Endothelial cell (in vitro differentiated cells): ENCODE measurements at places on chromosomes 11 and 22.

DNA sequence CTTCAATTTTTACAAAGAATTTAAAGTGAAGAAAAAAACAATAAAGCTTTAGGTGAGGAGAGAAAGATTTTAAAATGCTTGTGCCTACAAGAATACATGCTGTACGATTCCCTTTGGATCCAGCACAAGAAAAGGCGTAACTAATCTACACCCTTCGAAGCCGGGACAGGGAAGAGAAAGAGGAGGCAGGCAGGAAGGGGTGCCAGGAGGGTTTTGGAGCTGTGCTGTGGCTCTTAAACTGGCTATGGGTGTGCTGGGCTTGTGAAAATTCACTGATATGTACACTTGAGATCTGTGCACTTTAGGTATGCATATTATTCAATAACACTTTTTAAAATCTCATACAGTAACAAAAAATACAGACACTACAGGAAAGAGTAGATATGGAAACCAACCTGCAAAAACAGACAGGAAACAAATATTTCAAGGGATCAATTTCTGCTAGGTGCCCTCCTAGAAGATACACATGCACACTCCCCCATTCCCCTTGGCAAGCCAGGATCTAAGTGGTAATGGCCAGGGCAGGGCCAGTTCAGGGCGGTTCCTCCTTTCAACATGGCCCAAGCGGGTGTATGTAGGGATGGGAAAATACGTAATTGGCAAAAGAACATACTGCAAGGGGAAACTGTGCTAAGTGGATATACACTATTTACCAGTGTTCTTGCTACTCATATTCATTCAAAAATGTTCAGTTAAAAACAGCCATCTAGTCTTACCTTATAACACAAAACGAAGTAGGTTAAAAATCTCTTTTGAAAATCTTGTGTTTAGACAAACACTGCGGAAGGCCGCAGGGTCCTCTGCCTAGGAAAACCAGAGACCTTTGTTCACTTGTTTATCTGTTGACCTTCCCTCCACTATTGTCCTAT lies 54.2 kb downstream of the PACSIN2 start:
- DNase-seq = no peak

DNA sequence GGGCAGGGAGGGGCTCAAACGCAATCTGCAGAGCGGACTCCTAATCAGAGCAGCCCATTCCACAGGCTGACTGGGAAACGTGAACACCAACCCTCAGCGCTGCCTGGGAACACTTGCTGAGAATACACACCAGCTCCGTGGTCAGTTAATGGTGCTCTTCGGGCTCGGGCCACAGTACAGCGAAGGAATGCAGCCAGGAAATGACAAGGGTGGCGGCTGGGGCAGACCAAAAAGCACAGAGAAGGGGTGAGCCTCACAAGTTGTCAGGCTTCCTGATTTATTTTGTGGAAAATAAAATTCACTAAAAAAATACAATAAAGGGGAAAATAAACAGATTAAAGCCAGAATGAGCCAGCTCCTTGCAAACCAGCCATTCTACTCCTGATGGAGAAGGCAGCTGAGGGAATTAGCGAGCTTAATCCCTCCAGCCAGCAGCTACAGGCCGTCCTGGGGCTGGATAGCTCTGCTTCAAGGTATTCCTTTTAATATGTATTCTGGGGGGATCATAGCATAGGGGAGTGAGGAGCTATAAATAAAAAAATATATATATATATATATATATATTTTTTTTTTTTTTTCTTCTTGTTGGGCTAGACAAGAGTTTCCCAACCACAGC lies 165.5 kb upstream of the NTM start:
- no peak for DNase-seq

- DNase-seq = no peak
These were observed 4.8 kb upstream of the NOX4 start for GRCh38 chr11:89495951-89496350.

DNA sequence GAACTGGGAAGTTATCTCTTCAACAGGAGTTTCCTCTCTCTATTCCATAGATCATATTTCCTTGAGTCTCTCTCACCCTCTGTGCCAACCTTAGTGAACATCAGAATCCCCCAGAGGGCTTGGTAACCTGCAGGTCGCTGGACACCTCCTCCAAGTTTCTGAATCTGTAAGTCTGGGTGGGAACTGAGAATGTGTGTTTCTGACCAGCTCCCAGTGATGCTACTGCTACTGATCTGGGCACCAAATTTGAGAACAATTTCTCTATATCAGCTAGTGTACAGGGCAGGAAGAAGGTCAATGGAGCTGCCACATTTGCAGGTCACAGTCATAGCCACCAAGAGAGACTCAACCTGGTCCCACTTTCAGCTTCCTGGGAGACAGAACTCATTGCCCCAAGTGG lies 62.9 kb downstream of the RCN1 start:
- DNase-seq = no peak

DNA sequence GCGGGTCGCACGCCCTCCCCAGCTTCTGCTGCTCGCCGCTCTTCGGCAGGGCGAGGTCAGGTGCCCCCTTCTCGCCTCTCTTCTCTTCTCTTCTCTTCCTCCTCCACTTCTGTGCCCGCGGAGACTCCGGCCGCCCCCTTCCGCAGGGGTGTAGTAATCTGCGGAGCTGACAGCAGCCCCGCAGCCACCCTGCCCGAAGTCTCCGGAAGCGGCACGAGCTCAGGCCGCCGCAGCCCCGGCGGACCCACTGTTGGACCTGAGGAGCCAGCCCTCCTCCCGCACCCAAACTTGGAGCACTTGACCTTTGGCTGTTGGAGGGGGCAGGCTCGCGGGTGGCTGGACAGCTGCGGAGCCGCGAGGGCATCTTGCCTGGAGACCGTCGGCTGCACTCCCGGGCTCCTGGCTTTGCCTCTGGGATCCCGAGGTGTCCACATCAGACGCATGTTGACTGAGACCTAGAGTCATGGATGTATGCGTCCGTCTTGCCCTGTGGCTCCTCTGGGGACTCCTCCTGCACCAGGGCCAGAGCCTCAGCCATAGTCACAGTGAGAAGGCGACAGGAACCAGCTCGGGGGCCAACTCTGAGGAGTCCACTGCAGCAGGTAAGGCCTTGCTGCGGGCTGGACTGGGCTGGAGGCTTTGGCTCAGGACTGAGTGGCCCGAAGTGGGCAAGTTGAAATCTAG lies 486 bp downstream of the STIM1 start:
- DNase-seq = peak; percentile 47

DNA sequence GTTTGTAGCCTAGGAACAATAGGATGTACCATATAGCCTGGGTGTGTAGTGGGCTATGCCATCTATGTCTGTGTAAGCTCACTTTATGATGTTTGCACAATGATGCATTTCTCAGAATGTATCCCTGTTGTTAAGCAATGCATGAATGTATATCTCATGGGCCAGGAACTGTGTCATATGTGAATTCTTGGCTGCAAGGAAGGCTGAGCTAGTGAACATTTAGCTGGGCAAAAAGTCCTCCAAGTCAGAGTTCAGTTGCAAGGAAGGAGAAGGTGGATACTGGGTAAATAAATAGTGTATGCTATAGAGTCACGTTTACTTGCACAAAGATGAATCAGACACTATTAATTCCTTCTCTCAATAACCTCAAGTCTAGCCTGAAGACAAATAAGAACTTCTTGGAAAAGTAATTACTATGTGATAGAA lies 136.1 kb downstream of the EHF start:
- no peak for DNase-seq

DNA sequence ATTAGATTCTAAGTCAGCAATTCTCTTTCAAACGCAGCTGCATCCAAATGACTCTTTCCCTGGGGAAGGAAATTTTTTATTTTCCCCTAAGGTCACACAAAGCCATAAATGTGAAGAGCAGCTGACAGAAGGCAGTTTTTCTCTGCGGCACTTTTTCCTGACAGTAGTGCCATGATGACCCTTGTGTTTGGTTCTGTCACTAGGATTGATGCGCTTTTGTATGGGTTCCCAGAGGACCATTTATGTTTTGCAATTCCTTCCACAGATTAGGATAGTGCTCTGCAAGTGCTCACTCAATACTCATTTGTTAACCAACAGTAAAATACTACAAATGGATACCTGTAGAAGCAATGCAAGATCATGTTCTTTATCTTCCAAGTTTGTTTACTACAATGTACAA lies 359.6 kb upstream of the CTSC start:
- DNase-seq = no peak

- peak; percentile 45 for DNase-seq
These were observed 2.8 kb upstream of the LZTR1 start for GRCh38 chr22:20979243-20979809.

- no peak for DNase-seq
These were observed 113.0 kb downstream of the PTPRJ start for GRCh38 chr11:48093323-48093722.

- peak; percentile 2 for DNase-seq
These were observed 10.1 kb upstream of the MRPL23 start for GRCh38 chr11:1936781-1937615.

DNA sequence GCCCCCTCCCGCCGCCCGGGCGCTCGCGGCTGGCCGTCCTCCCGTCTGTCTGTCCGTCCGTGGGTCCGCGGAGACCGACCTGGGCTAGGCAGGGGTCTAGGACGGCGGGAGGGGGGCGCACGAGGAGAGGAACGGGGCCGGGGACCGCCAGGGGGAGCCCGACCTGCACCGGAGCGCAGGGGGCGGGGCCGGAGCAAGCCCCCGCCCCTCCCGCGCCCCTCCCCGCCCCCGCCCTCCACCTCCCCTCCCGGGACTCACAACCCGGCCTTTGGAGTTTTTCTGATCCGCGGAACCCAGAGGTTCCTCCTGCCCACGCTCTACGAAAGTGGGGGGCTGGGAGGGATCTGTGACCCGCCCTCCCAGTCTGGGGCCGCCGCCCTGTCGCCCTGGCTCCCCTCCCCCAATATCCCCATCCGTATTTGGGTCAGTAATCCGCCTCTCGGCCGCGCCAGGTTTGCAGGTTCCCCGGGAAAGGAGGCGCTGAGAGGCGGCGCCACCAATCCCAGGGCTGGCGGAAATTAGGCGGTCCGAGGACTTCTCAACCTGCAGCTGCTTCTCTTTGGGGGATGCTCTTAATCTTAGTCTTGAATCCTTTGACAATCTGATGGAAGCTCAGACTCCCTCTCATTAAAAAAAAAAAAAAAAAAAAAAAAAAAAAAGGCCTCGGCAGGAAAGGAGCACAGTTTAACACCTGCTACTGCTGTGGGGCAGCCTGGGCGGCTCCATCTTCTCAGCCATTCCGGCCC lies 925 bp upstream of the KCNJ11 start:
- peak; percentile 83 for DNase-seq

GRCh38 chr11:73760135-73760678 lies 667 bp downstream of the RAB6A start:
- DNase-seq = peak; percentile 36

DNA sequence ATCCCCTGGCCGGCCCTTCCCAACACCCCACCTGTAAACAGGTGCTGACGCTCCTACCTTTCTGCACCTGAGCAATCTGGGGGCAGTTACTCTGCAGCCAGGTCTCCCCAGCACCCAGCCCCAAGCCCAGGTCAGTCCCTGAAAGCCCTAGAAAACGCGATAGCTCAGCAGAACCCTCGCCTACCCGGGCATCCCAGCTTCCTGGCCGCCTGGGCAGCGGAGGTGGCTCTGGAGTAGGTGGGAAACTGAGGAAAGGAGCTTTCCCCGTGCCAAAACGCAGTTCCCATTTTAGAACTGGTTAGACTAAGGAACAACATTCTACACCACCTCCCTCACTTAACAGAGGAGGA lies 445 bp downstream of the SYTL2 start:
- DNase-seq = peak; percentile 15

DNA sequence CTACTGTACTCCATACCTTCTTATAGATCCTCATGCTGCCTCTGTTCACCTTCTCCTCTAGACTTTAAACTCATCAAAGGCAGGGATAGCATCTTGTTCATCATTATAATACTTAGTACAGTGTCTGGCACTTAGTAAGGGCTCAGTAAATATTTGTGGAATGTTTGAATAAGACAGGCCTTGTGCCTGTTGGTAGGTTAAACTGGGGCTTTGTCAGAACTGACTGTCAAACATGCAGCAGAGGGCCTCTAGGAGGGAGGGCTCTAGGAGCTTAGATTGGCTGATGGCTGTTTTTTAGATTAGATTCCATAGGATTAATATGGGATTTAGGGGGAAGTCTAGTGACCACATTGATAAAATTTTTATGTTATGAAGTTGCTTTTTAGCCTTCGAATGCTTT lies 70.8 kb downstream of the RNF169 start:
- DNase-seq = no peak

DNA sequence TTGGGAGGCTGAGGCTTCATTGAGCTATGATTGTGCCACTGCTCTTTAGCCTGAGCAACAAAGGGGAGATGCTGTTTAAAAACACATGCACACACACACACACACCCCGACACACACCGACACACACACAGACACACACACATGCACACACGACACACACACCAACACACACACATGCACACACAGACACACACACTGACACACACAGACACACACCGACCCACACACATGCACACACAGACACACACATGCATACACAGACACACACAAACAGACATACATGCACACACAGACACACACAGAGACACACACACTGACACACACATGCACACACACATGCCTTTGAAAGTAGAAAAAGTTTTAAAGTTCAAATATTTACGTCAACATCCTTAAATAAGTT lies 5.5 kb upstream of the LTO1 start:
- no peak for DNase-seq

DNA sequence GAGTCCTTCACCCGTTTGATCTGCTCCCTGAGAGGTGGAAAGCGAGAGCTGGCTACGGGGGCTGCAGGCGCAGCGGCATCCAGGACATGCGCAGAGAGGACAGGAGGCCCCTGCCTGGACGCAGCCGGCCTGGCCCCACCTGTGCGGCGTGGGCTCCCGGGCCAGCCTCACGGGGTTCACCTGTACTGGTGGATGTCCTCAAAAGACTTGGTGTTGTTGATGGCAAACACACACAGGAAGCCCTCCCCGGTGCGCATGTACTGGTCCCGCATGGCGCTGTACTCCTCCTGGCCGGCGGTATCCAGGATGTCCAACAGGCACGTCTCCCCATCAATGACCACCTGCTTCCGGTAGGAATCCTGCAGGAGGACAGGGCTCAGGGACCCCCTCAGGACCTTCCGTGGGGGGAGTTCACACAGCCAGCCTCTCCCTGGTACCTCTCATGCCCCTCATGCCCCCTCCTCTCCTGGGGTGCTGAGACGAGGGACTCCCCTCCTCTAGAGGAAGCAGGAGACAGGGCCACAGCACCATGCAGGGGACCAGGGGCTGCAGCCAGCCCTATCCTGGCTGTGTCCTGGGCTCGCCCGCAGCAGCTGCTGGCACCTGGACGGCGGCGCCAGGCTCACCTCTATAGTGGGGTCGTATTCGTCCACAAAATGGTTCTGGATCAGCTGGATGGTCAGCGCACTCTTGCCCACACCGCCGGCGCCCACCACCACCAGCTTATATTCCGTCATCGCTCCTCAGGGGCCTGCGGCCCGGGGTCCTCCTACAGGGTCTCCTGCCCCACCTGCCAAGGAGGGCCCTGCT lies 1.6 kb downstream of the HRAS start:
- no peak for DNase-seq

GRCh38 chr11:9838961-9839360 lies 175.1 kb downstream of the SWAP70 start:
- DNase-seq = no peak
